Thoracic aorta (tissue), 2 donors: ENCODE measurements at places on chromosomes 7 and 10.

DNA sequence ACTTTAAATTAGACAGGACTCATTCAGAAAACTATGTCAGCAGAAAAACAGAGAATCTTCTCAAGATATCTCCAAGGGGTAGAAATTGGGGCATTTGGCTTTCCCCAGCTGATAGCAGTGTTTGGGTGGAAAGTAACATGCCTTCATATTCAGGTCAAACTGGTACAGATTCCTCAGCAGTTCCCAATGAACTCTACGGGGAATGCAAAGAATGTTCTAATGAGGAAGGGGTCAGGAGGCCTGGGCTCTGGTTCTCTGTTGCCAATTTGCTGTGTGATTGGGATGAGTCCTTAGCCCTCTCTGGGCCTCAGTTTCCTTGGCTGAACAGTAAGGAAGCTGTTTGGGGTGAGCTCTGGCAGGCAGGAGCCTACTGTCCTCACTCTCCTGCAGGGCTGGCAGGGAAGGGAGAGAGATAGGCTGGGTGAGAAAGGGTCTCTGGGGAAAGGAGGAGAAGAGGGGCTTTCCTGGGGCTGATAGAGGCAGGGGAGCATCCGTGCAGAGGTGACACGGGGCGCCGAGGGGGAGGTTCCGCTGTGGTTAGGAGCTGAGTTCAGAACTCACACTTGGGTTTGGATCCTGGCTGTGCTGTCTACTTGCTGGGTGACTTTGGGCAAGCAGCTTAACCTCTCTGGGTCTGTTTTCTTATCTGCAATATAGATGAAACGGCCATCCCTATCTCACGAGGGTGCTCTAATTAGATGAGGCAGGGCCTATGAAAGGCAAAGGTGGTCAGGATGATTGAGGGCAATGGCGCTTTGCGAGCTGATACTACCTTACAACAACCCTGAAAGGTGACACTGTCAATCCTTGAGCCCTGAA lies 45.1 kb downstream of the SPOCK2 start:
- no peak for DNase-seq

GRCh38 chr10:72637398-72637857 lies 11.5 kb upstream of the MICU1 start:
- DNase-seq, result peak; percentile 15

DNA sequence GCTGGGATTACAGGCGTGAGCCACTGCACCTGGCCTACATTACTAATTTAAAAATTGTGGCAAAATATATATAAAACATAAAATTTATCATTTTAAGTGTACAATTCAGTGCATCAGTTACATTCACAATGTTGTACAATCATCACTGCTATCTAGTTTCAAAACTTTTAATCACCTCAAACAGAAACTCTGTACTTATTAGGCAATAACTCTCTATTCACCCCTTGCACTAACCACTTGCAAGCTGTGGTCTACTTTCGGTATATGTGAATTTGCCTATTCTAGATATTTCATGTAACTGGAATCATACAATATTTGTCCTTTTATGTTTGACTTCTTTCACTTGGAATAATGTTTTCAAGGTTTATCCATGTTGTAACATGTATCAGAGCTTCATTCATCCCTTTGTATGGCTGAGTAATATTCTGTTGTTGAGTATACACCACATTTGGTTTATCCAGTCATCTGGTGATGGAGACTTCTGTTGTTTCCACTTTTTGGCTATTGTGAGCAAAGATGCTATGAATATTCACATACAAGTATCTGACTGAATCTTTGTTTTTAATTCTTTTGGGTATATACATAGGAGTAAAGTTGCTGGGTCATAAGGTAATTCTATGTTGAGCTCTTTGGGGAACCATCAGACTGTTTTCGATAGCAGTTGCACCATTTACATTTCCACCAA lies 14.3 kb upstream of the ELOVL3 start:
- DNase-seq, result no peak

DNA sequence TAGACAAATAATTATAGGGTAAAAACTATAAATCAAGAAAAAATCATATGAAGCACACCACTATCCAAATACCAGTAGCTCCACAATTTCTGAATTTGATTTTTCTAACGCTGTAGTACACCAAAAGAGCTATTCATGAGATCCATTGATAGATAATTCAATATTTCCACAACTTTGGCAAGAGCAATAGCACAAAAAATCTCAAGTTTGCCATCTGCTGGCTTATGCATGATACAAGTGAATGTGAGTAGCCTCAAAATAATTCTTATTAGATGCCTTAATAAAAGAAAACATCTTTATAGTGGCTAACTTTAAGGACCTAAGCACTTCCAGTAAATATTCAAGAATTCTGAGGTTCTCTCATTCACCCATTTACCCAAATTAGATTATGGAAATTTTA lies 2.2 kb upstream of the TMEM196 start:
- no peak for DNase-seq

GRCh38 chr7:6032167-6032566 lies 991 bp downstream of the ANKRD61 start:
- DNase-seq, result no peak

DNA sequence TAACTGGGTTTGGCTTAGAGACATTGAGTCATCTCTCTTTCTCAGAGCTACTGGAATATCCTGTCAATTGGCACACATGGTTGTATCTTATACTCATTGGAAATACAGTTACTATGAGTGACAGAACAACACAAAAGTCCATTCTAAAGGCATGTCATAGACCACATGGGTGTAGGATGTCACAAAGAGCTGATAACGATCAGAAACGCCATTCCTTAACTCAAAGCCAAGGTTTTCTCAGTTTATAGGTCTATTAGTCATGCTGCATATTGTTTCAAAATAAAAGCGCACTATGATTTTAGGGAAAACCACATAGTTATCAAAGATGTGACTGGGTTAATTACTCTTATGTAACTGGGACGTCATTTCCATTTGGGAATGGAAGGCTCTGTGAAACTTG lies 147.2 kb upstream of the FAM171A1 start:
- DNase-seq, result no peak

DNA sequence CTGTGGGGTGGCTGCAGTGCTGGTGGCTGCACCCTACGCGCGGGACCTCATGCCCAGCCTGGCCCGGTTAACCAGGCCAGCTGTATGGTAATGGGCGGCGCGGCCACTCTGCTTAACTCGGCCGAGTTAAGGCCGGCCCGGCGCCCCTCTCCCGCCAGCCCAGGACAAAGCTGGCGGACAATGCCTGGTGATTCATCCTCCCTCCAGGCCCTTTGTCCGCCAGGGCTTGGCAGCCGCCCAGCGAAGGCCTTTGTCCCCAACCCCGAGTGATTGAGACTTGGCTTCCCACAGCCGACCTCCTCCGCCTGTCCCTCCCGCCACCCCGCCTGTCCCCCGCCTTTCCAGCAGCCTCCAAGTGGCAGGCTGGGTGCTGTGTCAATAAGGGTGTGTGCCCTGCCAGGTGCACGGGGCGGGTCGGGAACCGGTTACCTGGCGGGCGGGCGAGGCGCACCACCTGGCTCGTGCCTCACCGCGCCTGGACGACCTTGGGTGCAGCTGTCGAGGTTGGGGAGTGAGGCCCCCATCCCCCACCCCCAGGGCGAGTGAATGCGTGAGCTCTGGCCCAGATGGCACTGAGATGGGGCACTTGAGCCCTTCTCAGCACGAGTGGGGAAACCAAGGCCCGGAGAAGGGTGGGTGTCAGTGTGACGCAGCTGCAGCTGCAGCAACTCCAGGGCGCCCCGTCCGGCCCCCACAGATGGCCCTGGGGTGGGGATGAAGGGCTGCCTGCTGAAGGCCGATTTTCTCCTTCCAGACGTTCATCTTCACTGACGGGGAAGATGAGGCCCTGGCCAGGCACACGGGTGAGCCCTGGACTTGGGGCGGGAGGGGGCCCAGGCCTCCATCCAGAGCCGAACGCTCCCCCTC lies 4.6 kb downstream of the LFNG start:
- DNase-seq, result no peak

GRCh38 chr7:28937619-28938018 lies 20.5 kb downstream of the TRIL start:
- DNase-seq, result no peak

GRCh38 chr10:4016214-4016740 lies 231.3 kb upstream of the KLF6 start:
- no peak for DNase-seq

DNA sequence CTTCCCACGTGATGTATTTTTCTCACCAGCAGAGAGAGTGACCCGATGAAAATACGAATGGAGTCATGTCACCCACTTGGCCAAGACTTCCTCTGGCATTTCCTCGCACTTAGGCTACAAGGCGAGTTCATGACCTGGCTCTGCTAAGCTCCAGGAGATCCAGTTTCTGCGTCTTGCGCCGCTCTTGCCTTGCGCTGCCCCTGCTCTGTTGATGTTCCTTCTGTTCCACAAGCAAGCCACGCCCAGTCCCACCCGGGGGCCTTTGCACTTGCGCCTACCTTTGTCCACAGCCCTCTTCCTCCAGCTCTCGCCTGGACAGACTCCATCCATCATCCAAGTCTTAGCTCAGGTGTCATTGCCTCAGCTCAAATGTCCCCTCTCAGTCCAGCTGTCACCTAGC lies 116.3 kb upstream of the SHH start:
- DNase-seq, result no peak

- DNase-seq, result no peak
Measured at GRCh38 chr7:4091767-4092166, 590.3 kb upstream of the FOXK1 start.

GRCh38 chr10:84178160-84178609 lies 4.6 kb downstream of the GPR15LG start:
- DNase-seq, result no peak

- no peak for DNase-seq
Measured at GRCh38 chr7:12249706-12250105, 38.6 kb downstream of the TMEM106B start.

GRCh38 chr10:99682752-99683151 lies 23.4 kb downstream of the ENTPD7 start:
- no peak for DNase-seq

DNA sequence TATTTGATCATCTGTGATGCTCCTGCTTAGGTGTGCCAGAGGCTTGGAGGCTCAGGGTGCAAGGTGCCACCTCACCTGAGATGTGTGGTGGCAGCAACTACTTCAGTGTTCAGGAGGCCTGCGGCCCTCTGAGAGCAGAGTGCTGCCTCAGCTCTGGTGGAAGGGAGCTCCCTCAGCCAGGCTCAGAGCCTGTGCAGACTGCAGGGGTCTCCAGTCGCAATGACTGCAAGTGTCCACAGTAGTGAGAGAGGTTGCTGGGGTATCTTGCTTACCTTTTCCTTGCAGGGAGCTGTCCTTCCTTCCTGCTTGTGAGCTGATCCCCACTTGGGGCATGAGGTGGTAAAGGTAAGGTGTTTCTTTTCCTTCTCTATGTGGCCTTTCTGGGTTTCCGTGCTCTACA lies 131.0 kb upstream of the GAD2 start:
- no peak for DNase-seq

- no peak for DNase-seq
Measured at GRCh38 chr7:47488969-47489342, 93.0 kb downstream of the TNS3 start.
